Right renal cortex interstitium (tissue), 3 donors: ENCODE measurements at places on chromosomes 16 and 17. TPM values are rescaled to one million over a fixed set of nuclear protein-coding genes. Genes with fewer than 3 reads are reported as not detected.

Gene TBC1D3E
- not detected for polyA plus RNA-seq

- no peak for DNase-seq
Observed at GRCh38 chr16:57700781-57701551, 6.4 kb downstream of the DRC7 start.

Gene KRT20
- 0.17 TPM for polyA plus RNA-seq

Gene PNMT
- polyA plus RNA-seq, result 3.2 TPM

Gene CCL1
- not detected for polyA plus RNA-seq

GRCh38 chr17:17547210-17547764, 44.2 kb downstream of the PEMT start:
- no peak for DNase-seq

DNA sequence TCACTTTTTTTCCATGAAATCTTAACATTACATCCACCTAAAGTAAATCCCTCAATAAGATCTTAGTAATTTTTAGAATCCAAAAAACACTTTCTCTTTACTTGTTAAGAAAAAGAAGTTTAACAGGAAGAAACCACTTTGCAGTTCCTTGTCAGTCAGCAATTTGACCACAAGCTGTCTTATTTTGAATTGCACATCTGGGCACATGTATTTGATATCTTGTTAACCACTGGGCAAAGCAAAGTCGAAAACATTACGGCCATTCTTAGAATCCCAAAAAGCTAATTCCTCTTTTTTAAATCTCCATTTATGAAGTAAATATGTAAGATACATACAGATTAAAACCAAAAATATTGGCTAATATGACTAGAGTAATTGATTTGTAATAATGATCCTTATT, 1.1 kb downstream of the ABCA10 start:
- DNase-seq, result no peak

Gene CPHXL2
- polyA plus RNA-seq, result not detected

Gene JPH3
- polyA plus RNA-seq, result 0.54 TPM

Gene SCNN1B
- polyA plus RNA-seq, result 11.5 TPM

DNA sequence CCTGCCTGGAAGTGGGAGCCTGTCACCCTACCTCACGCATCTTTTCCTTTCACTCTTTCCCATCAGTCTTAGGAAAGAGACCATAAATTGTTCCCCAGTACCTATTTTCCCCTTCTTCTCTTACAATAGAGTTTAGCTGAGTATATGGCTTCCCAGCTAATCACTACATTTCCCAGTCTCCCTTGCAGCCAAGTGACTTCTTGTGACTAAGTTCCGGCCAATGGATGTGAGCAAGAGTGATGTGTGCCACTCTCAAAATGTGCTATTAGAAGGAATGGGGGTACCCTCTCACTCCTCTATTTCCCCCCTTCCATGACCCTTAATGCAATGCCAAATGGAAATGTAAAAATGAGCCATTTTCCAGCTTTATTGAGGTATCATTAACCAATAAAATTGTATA, 8.2 kb upstream of the PYY start:
- no peak for DNase-seq
